Transverse colon (tissue), 4 donors: ENCODE measurements at places on chromosomes 3 and 15.

GRCh38 chr15:41806291-41807181 lies 21.4 kb upstream of the JMJD7 start:
- H3K4me3 ChIP-seq: no peak overlapping the region
- DNase-seq: no peak
- H3K27ac ChIP-seq: no peak overlapping the region
- H3K36me3 ChIP-seq: no peaks in the 10 kb centered on the region

GRCh38 chr3:72482589-72483321 lies 365.5 kb downstream of the SHQ1 start:
- peaks cover 13% of the 10 kb centered on the region for H3K4me1 ChIP-seq
- no peaks in the 10 kb centered on the region for H3K36me3 ChIP-seq
- H3K27me3 ChIP-seq: no peaks in the 10 kb centered on the region
- peak overlapping the region; percentile 19 for H3K4me3 ChIP-seq

- H3K36me3 ChIP-seq: no peaks in the 10 kb centered on the region
- H3K4me1 ChIP-seq: peaks cover 7% of the 10 kb centered on the region
- H3K27me3 ChIP-seq: peaks cover 4% of the 10 kb centered on the region
- no peak overlapping the region for H3K27ac ChIP-seq
Measured at GRCh38 chr15:57861034-57861638, 154.6 kb downstream of the POLR2M start.

GRCh38 chr3:55094676-55095075 lies 166.8 kb upstream of the LRTM1 start:
- H3K4me3 ChIP-seq: no peak overlapping the region
- H3K36me3 ChIP-seq: no peaks in the 10 kb centered on the region
- no peaks in the 10 kb centered on the region for H3K27me3 ChIP-seq
- no peak for DNase-seq
- H3K4me1 ChIP-seq: no peaks in the 10 kb centered on the region

DNA sequence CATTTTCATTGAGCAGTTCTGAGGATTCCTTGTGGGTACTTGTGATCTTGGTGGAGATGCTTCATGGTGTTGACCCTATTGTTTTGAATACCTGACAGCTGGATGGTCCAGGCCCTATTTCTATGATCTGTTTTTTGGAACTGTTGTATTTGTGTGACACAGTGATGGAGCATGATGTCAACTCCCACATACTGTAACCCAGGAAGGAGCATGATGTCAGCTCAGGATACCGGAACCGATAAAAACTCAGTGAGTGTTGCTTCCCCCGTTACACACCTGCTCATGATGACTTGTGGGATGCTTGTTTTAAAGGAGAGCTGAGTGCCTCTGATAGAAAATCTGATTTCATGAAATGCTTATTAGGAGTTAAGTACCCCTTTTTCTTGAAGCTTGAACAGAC lies 45.1 kb downstream of the ZBTB38 start:
- peaks cover 67% of the 10 kb centered on the region for H3K4me1 ChIP-seq
- DNase-seq: no peak
- H3K27ac ChIP-seq: peak overlapping the region; percentile 99
- H3K27me3 ChIP-seq: no peaks in the 10 kb centered on the region
- no peaks in the 10 kb centered on the region for H3K36me3 ChIP-seq

- H3K27me3 ChIP-seq: no peaks in the 10 kb centered on the region
- H3K4me1 ChIP-seq: no peaks in the 10 kb centered on the region
- H3K4me3 ChIP-seq: no peak overlapping the region
- no peak overlapping the region for H3K27ac ChIP-seq
Measured at GRCh38 chr3:161314836-161315395, 56.4 kb downstream of the SPTSSB start.

DNA sequence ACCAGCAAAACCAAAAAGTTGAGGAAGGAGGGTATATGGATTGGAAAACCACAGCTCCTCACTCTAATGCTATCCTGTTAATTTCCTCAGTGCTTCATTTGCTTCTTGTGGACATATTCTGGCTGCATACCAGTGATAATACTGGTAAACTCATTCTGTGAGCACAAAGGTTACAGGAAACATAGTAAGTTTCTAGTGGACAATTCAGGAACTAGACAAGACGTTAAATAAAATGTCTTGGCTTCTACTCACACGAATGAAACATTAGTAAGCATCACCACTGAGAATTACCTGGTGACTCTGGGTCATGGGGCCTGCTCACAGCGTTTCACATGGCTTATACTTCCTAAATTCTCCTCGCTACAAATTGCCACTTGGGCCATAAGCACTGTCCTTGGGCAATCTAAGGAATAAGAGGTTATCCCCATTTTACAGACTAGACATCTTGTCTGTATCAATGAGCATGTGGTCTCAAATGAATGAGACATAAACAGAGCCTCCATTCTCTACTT lies 20.1 kb upstream of the PPIB start:
- H3K27me3 ChIP-seq: no peaks in the 10 kb centered on the region
- H3K4me1 ChIP-seq: no peaks in the 10 kb centered on the region
- DNase-seq: no peak
- H3K36me3 ChIP-seq: peaks cover 7% of the 10 kb centered on the region

GRCh38 chr3:99186016-99186415 lies 284.5 kb upstream of the DCBLD2 start:
- no peak overlapping the region for H3K27ac ChIP-seq
- H3K4me3 ChIP-seq: no peak overlapping the region
- no peak for DNase-seq

- no peaks in the 10 kb centered on the region for H3K27me3 ChIP-seq
- H3K27ac ChIP-seq: no peak overlapping the region
- H3K4me3 ChIP-seq: no peak overlapping the region
- H3K4me1 ChIP-seq: no peaks in the 10 kb centered on the region
- peaks cover 11% of the 10 kb centered on the region for H3K36me3 ChIP-seq
Measured at GRCh38 chr3:58502872-58503271, 11.0 kb downstream of the KCTD6 start.

DNA sequence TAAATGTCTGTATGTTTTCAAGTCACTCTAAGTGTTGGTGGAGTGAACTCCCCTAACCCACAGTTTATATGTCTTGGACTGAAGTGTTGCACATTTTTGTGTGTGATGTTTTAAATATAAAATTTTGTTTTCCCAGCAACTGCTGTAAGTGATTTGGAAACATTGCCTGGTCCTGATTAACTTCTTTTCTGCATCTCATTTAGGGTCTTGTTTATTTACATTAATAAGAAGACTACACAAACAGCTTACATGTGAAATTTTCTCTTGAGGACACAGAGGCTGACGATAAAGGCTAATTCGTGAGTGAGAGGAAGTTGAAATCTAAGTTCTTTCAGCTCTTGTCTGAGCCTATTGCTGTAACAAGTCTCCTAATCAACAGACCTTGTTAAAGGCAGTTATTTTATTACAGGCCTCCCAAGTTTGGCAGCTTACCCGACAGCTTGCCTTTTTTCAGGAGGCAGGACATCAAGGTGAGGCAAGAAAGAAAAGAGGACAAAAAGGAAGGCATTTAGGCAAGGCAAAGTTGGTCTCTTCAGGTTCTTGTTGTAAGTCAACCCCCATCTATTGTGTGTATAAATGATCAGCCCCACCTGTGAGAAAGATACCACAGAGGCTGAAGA lies 177.7 kb upstream of the NR2E3 start:
- no peaks in the 10 kb centered on the region for H3K4me1 ChIP-seq
- no peak for DNase-seq
- H3K4me3 ChIP-seq: no peak overlapping the region
- H3K36me3 ChIP-seq: no peaks in the 10 kb centered on the region
- H3K27ac ChIP-seq: no peak overlapping the region
- H3K27me3 ChIP-seq: no peaks in the 10 kb centered on the region

DNA sequence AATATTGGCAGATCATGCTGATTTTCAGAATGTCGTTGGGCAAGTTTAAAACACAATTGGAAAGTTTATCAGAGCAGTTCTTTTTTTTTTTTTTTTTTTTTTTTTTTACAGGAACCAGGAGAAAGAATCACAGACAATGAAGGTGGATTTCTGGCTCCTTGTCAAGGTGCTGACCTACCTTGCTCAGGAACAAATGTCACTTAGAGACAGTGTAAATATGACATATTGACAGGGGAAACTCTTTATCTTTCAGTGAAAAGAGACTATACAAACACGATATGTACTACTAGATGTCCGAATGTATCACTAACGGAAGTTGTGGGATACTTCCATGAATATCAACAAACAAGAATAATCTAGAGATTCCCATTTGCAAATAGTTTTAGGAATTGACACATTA lies 237.3 kb downstream of the FMN1 start:
- H3K4me1 ChIP-seq: no peaks in the 10 kb centered on the region
- H3K4me3 ChIP-seq: no peak overlapping the region
- no peak overlapping the region for H3K27ac ChIP-seq
- no peaks in the 10 kb centered on the region for H3K36me3 ChIP-seq
- no peak for DNase-seq

- peaks cover 6% of the 10 kb centered on the region for H3K36me3 ChIP-seq
- H3K4me1 ChIP-seq: peaks cover 24% of the 10 kb centered on the region
- peak within 1 kb of the TSS; percentile 83 for H3K4me3 ChIP-seq
Measured at GRCh38 chr15:82262422-82263026, at the start of the genes EFL1 and SAXO2. TSS of gene EFL1 (minus strand) at chr15:82262734. CDS start at chr15:82261778, 956 bp downstream. TSS of gene SAXO2 (plus strand) at chr15:82262818. CDS start at chr15:82262880, 62 bp downstream.

DNA sequence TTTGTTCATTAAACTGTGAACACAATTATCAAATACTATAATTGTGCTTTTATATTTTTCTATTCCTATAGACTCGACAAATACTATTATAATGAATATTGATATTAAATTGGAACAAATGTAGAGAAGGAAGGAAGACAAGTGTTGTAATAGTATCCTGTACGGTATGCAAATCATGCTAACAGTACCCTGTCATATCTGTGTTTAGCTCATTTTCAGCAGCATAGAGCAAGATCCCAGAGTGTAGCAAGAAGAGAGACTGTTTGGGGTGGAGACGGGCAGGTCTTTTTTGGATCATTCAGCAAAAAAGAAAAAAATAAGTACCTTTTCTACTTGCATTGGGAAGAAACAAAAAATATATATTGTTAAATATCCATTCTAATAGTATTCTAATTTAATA lies 224.1 kb downstream of the TPRG1 start:
- DNase-seq: no peak
- no peaks in the 10 kb centered on the region for H3K27me3 ChIP-seq
- peaks cover 6% of the 10 kb centered on the region for H3K4me1 ChIP-seq
- H3K4me3 ChIP-seq: no peak overlapping the region

- H3K27me3 ChIP-seq: no peaks in the 10 kb centered on the region
- H3K27ac ChIP-seq: no peak overlapping the region
- H3K4me1 ChIP-seq: no peaks in the 10 kb centered on the region
- no peak overlapping the region for H3K4me3 ChIP-seq
- DNase-seq: no peak
Measured at GRCh38 chr3:146128179-146128578, 32.8 kb downstream of the PLOD2 start.

DNA sequence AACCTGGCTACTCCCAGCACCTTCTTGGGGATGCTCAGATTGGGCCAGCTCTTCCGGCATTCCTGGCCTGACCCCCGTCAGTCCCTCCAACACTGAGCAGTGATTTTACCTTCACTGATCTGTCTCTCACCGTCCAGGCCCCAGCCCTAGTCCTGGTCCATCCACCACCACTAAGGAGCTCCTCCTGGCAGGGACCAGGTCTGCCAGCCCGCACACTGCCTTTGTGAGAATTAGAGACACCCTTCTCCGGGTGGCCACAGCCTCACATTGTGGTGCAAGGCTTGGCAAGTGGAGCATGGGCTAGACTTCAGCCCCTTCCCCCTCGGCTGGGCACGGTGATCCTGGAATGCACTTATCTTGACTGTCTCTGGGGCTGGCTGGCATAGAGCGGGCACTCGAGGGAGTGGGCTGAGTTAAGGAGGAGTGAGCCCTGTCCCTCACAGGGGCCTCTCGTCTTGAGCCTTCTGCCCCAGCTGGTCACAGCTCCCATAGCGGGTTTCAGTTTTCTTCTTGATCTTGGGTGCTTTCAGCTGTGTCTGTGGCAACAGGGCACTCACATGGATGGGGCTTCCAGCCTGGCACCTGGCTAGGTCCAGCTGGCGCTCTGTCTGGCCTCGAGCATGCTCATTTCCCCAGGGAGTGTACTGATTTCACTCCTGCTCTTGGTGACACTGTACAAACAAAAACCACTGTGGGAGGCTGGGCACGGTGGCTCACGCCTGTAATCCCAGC lies 53.9 kb downstream of the LINGO1 start:
- no peaks in the 10 kb centered on the region for H3K36me3 ChIP-seq
- H3K4me3 ChIP-seq: no peak overlapping the region
- no peak for DNase-seq
- H3K27ac ChIP-seq: no peak overlapping the region

GRCh38 chr15:48748535-48748934 lies 62.3 kb downstream of the CEP152 start:
- no peak overlapping the region for H3K4me3 ChIP-seq
- no peaks in the 10 kb centered on the region for H3K4me1 ChIP-seq
- no peak overlapping the region for H3K27ac ChIP-seq

DNA sequence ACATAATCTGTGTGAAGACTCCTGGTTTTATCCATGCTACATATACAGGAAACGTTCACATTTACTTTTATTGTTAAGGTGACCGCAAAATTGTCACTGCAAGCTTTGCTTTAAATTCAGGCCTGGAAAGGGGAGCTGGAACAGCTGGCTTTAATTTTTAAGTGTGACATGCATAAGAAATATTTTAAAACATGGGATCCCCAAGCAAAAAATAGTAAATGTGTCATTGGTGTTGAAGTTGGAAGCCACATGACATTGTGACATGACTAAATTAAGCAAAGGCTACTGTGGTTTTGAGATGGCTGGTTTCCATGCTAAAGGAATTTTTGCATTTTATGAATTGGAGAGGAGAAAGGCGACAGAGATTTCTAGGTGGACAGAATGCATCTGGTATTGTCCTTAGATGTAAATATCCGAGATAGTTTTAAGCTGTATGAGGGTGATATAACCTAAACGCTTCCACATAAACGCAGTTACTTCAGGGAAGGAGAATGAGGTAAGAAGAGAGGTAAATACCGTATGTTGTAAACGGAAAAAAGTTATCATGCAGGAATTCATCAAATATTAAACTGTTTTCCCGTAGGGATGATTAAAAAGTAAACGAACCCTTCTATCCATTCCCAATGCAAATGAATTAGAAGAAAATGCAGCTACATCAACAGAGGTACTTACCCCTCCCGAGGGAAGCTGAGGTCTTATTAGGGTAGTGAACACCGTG lies 927 bp upstream of the FYTTD1 start:
- H3K27ac ChIP-seq: peak overlapping the region; percentile 99
- no peaks in the 10 kb centered on the region for H3K27me3 ChIP-seq
- peak overlapping the region; percentile 86 for H3K4me3 ChIP-seq

GRCh38 chr3:194431554-194431953 lies 32.5 kb upstream of the GP5 start:
- H3K36me3 ChIP-seq: peaks cover 42% of the 10 kb centered on the region
- no peaks in the 10 kb centered on the region for H3K27me3 ChIP-seq
- no peak for DNase-seq
- H3K4me3 ChIP-seq: no peak overlapping the region
- H3K27ac ChIP-seq: no peak overlapping the region
- H3K4me1 ChIP-seq: no peaks in the 10 kb centered on the region

GRCh38 chr3:140586311-140586710 lies 91.6 kb upstream of the TRIM42 start:
- H3K4me1 ChIP-seq: no peaks in the 10 kb centered on the region
- DNase-seq: no peak
- H3K27me3 ChIP-seq: no peaks in the 10 kb centered on the region
- H3K4me3 ChIP-seq: no peak overlapping the region
- no peak overlapping the region for H3K27ac ChIP-seq
- no peaks in the 10 kb centered on the region for H3K36me3 ChIP-seq

DNA sequence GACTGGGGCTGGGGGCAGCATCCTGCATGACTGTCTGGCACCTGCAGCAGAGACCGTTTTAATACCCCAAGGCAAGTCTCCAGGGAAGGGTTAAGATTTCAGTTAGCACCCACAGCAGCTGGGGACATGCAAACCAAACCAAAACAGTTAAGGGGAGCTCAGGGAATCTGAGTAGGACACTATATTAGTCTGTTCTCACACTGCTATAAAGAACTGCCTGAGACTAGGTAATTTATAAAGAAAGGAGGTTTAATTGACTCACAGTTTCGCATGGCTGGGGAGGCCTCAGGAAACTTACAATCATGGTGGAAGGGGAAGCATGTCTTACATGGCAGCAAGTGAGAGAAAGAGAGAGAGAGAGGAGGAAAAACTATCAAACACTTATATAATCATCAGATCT lies 25.3 kb downstream of the GALNT15 start:
- H3K4me3 ChIP-seq: no peak overlapping the region
- H3K36me3 ChIP-seq: no peaks in the 10 kb centered on the region
- H3K27ac ChIP-seq: no peak overlapping the region
